Right renal pelvis (tissue), 4 donors: ENCODE measurements at places on chromosomes 11 and 22. TPM values are rescaled to one million over a fixed set of nuclear protein-coding genes. Genes with fewer than 3 reads are reported as not detected.

Gene MAPK11
- polyA plus RNA-seq = 7.4 TPM

Gene FXYD2
- 622 TPM for polyA plus RNA-seq

Gene SPON1
- polyA plus RNA-seq = 92.6 TPM

Gene OR4A16
- polyA plus RNA-seq = not detected

Gene FZD4
- polyA plus RNA-seq = 69.2 TPM
